ENCODE measurements at places on chromosomes 11 and 22. TPM values are rescaled to one million over a fixed set of nuclear protein-coding genes. Genes with fewer than 3 reads are reported as not detected.

GRCh38 chr11:16926883-16927626, 87.2 kb downstream of the PLEKHA7 start:
- H3K4me3 ChIP-seq: no peak overlapping the region
- peaks cover 19% of the 10 kb centered on the region for H3K4me1 ChIP-seq
- H3K36me3 ChIP-seq: no peaks in the 10 kb centered on the region
- peaks cover 55% of the 10 kb centered on the region for H3K27me3 ChIP-seq

GRCh38 chr22:40476341-40476740, 105.9 kb downstream of the SGSM3 start:
- H3K27me3 ChIP-seq: no peaks in the 10 kb centered on the region
- H3K4me3 ChIP-seq: no peak overlapping the region
- no peaks in the 10 kb centered on the region for H3K36me3 ChIP-seq
- H3K27ac ChIP-seq: peak overlapping the region; percentile 85

DNA sequence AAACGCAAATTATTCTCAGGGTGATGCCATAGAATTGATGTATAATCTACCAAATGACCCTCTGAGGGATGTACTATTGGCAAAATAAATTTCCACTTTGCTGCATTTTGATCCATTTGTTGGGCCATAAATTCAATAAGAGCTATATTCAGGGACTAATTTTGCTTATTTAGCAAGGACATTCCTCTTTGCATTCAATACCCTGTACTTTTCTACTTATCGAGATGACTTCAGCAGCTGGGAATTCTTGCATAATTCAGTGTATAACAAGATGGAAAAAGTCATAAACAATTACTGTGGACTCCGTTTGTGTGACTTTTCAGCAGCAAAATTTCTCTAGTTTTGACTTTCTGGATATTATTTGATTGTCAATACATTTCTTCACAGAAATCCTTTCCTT, 744.7 kb upstream of the CCDC179 start:
- no peaks in the 10 kb centered on the region for H3K36me3 ChIP-seq
- no peaks in the 10 kb centered on the region for H3K4me1 ChIP-seq
- H3K27ac ChIP-seq: no peak overlapping the region
- H3K4me3 ChIP-seq: no peak overlapping the region

DNA sequence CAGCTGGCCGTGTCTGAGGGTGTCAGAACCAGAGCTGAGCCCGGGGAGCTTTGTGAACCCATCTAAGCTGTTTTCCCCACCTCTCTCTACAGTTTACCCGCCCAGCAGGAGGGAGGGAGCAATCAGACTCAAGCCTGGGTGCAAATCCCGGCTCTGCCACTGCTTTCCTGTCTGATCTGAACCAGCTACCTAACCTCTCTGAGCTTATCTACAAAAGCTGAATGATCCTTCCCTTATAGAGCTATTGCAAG, 252 bp downstream of the APOL2 start:
- H3K4me3 ChIP-seq: peak overlapping the region; percentile 98
- peaks cover 34% of the 10 kb centered on the region for H3K36me3 ChIP-seq
- no peak for DNase-seq
- no peaks in the 10 kb centered on the region for H3K27me3 ChIP-seq

DNA sequence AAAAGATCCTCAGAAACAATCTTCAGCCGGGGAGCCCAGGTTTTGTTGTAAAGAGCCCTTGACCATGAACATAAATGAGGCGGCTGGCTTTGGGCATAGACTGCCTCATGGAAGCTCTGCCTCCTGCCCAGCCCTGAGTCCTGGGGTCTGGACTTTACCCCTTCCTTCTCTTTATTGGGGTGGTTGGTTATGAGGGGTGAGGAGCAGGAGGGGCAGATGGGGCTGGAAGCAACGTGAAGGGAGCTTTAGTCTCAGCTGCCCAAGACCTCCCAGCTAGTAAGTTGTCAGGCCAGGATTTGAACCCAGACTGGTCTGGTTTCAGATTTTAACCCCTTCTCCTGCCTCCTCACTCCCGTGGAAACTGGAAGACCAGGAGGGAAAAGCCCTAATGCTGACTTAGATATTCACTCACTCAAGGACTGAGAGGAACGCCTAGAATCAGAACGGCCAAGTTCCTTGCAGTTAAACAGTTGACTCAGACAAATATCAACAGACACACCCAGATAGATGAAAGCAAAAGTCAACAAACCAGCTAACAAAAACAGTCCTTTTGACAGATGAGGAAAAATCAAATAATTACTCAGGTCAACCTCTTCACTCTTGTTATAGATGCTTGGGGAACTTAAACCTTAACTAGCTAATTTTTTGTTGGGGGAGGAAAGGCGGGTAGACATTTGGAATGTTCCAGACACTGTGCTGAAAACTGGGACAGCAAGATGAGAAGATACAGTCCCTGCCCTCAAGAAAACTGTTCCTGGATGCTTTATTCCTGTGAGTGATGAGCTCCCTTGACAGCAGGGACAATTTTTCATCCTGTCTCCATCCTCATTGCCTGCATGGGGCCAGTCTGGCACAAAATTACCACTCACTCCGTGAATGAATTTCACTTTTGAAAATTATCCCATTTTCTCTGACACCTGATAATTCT, 20.8 kb upstream of the ARRB1 start:
- no peak overlapping the region for H3K27ac ChIP-seq
- no peaks in the 10 kb centered on the region for H3K36me3 ChIP-seq
- DNase-seq: no peak
- peaks cover 15% of the 10 kb centered on the region for H3K4me1 ChIP-seq
- no peaks in the 10 kb centered on the region for H3K27me3 ChIP-seq
- H3K4me3 ChIP-seq: no peak overlapping the region

GRCh38 chr11:104813532-104813931, 84.7 kb downstream of the CASP12 start:
- no peak for DNase-seq
- no peaks in the 10 kb centered on the region for H3K36me3 ChIP-seq
- no peak overlapping the region for H3K27ac ChIP-seq

- no peaks in the 10 kb centered on the region for H3K36me3 ChIP-seq
- peaks cover 31% of the 10 kb centered on the region for H3K4me1 ChIP-seq
- peak; percentile 61 for DNase-seq
- no peak overlapping the region for H3K27ac ChIP-seq
- peaks cover 8% of the 10 kb centered on the region for H3K27me3 ChIP-seq
Measured at GRCh38 chr11:6357222-6357621, 33.1 kb upstream of the SMPD1 start.

- no peak overlapping the region for H3K4me3 ChIP-seq
- peaks cover 5% of the 10 kb centered on the region for H3K4me1 ChIP-seq
- no peak overlapping the region for H3K27ac ChIP-seq
- no peak for DNase-seq
Measured at GRCh38 chr11:57276971-57277675, 40.1 kb upstream of the APLNR start.

Gene SCUBE1
- 0.14 TPM for total RNA-seq
